Anterior cingulate cortex (tissue), 58 donors: ENCODE measurements at places on chromosomes 13 and 19.
A peak's percentile ranks its signal among the peaks of the same experiment; 100 is the strongest.

DNA sequence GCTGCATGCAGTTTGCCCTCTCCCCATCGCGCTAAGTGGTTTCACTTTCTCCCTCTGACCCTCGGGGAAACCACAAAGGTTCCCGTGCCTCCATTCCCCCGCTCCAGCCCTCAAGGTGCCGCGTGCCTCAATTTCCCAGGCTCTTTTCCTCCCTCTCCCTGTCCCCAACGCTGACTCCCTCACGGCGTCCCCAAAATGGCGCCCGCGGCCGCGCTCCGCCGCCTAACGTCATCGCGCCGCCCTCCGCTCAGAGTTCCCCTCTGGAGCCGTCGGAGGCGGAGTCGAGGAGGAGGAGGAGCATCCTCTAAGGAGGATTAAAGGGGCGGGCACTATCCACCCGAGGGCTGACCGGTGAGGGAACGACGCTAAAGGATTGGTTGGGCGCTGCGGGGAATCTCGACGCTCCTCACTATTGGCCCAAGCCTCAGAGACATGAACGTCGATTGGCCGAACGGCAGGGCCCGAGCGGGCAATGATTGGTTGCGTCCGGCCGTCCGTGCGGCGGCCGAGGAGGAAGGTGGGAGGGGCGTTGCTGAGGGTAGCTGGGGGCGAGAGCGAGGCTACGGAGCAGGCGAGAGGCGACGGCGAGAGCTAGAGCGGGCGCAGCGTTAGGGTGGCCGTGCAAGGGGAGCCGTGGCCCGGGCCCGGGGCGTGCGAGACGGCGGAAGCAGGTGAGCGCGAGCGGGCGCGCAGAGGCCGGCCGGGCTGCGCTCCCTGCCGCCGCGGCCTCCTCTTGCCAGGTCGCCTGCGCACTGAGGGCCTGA is at the start of gene ZNF574:
Gene ZNF574, plus strand, starts transcription at position 551 of the 764 bp plus-strand sequence. CDS start 2,441 bp downstream, outside the sequence.
- peak; percentile 99 for DNase-seq

DNA sequence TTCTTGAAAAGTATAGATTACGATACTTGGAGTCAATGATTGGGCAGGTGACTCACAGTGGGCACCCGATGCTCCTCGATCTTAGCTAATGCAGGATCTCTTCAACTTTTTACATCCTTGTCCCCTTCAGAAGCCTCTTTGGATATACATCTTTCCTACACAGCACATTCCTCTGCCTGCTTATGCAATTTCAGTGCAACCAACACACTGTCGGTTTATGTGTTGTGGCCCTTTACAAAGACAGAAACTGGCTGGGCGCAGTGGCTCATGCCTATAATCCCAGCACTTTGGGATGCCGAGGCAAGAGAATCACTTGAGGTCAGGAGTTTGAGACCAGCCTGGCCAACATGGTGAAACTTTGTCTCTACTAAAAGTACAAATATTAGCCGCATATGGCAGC is 2.6 kb downstream of the GPR42 start:
- DNase-seq, result no peak

DNA sequence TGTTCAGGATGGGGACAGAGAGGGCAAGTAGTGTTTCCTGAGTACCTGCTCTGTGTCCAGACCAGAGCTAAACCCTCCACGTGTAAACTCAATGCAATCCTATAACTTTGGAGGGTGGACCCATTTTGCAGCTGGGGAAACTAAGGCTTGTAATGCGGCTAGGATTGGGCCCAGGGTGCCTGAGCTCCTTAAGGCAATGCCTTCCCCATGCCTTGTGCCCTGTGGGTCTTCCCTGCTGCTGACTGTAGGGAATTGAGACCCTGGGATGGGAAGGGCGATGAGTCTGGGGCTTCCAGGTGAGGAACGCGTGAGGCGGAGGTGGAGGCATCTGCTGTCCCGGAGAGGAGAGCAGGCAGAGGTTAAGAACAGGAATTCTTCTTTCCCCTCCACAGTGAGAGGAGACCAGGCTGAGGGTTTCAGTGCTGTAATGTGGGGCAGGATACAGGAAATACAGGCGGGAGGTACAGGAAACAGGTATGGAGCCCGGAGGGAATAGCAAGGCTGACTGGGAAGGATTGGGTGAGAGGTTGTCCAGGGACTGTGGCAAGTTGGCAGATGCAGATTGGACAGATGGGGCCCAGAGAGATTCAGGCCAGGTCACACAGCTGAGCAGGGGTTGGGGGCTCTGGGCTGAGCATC is 19.2 kb downstream of the SLC27A1 start:
- no peak for DNase-seq

DNA sequence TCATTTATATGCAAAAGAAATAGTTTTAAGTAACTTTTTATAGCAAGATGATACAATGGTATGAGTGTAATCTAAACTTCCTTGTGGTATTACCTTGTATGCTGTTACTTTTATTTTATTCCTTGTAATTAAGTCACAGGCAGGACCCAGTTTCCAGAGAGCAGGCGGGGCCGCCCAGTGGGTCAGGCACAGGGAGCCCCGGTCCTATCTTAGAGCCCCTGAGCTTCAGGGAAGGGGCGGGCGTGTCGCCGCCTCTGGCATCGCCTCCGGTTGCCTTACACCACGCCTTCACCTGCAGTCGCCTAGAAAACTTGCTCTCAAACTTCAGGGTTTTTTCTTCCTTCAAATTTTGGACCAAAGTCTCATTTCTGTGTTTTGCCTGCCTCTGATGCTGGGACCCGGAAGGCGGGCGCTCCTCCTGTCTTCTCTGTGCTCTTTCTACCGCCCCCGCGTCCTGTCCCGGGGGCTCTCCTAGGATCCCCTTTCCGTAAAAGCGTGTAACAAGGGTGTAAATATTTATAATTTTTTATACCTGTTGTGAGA is 10.2 kb downstream of the PLPPR3 start:
- DNase-seq, result no peak

GRCh38 chr13:46871557-46871956 is 25.3 kb downstream of the HTR2A start:
- no peak for DNase-seq

GRCh38 chr19:40253611-40254092 is 27.2 kb upstream of the CCNP start:
- no peak for DNase-seq

DNA sequence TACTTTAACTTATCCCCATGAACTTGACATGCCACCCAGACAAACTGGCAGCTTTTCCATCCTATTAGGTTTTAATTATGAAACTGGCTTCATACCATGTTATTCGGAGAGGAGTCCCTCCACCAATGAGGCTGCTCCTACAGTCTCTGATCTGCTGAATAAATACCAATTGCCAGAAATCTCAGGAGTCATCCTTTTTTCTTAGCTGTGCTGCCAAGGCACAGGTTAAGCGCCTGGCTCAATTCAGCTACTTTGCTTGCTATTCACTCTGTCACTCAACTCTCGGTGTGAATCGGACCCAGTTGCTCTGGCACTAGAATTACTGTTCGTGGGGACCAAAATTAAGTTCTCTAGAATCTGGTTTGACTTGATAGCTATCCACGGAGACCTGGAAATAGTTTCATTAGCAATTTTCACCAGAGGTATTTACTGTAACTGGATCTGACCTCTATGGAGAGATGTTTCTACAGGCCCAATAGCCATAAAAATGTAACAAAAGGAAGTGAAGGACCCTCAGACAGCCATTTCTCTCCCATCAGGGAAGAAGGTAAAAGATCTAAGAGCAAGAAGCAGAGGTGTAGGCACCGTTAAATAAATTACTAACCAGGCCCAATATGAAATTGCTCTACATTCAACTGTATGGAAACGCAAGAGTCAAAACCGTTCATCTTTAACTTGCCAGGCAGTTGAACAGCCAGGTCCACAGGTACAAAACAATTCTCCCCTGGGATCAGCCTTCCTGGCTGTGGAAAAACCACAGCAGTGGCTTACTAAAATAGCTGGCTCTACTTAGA is 5.4 kb downstream of the ZC3H4 start:
- no peak for DNase-seq

DNA sequence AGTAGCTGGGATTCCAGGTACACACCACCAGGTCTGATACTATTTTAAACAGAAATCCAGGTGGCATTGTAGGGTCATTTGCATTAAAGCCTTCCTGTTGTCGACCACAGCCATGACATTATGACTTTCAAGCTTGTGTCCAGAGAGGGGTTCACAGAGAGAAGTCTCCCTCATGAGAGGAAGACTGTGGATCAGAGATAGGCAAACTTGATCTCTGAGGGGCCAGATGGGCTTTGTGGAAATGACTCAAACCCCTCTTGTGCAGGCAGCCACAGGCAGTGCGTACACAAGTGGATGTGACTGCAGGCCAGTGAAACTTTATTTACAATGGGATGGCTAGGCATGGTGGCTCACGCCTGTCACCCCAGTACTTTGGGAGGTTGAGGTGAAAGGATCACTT is 27.8 kb upstream of the F2RL3 start:
- DNase-seq, result no peak

GRCh38 chr13:75798353-75799255 is 162.5 kb downstream of the LMO7 start:
- no peak for DNase-seq

DNA sequence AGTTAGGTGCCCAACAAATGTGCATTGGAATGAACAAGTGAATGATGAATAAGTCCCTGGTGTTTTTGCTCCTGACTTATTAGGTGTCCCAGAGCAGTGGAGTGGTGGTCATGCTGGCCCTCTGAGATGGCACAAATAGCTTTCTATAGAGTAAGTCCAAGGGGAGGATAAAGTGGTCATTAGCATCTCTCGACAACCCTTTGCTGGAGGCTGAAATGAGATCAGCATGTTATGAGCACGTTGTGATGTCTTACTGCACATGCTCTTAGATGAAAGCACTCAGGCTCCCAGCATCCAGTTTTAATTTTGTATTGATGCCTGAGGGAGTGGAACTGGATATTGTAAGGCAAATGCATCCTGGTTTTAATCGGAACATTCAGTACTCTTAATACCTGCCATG is 326.2 kb downstream of the RFC3 start:
- DNase-seq, result no peak

DNA sequence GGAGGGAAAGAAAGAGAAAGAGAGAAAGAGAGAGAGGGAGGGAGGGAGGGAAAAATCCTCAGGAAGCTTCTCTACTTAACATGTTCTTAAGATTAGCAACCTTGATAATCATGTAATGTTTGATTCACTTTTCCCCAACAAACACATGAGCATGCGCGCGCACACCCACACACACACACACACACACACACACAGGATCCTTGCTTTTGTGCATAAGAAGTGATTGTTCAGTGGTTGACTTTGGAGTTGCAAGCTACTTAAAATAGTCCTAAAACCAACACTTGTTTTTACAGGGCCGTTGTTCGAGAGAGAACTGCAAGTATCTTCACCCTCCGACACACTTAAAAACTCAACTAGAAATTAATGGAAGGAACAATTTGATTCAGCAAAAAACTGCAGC is 100.0 kb upstream of the RAP2A start:
- DNase-seq, result no peak

DNA sequence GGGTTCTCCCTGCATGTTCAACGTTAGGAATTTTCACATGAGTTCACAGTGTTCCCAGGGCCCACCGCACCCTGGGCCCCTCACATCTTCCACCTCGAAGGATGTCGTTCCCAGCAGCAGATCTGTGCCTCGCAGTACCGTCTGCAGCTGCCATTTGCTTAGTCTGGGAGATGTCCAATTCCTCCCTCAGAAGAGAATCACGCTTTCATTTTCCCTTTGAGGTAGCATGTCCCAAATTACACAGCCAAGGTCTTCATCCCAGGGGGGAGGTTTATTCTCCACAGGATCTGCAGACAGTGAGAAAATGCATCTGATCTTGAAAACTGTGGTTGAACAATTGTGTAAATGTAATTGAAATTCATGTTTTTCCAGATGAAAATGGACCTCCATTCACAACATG is 150.2 kb downstream of the DCT start:
- DNase-seq, result no peak

- DNase-seq, result no peak
Observed at GRCh38 chr19:32330213-32330857, 15.1 kb upstream of the ZNF507 start.

GRCh38 chr13:42883142-42883541 is 101.8 kb downstream of the FAM216B start:
- DNase-seq, result no peak

DNA sequence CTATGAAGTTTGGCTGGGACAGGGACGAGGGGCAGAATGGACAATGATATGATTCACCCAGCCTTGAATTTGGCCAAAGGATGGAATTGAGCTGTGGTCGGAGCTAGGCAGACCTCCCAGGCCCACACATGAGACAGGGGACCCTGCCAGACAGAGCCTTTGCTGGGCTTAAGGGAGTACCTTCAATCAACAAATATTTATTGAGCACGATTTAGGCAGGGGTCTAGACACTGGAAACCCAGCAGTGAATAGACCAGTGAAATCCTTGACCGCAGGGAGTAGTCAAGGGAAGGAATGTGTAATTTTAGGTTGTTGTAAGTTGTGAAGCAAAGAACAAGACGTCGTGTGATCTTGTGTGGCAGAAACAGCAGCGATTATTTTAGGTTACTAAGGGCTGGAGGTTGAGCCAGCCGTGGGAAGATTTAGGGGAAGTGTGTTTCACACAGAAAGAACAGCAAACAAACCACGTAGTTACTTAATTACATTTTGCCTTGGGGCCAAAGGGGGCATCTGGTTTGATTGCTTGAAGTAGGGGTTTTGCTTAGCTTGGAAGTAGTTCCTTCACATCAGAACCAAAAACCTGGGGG is 16.9 kb upstream of the AP1M2 start:
- DNase-seq, result no peak

GRCh38 chr19:27767234-27767633 is 1445.7 kb downstream of the UQCRFS1 start:
- no peak for DNase-seq
